ENCODE measurements at places on chromosomes 12 and 14.

- DNase-seq: no peak
These were observed 21.3 kb upstream of the SRRM4 start for GRCh38 chr12:118959985-118960560.

DNA sequence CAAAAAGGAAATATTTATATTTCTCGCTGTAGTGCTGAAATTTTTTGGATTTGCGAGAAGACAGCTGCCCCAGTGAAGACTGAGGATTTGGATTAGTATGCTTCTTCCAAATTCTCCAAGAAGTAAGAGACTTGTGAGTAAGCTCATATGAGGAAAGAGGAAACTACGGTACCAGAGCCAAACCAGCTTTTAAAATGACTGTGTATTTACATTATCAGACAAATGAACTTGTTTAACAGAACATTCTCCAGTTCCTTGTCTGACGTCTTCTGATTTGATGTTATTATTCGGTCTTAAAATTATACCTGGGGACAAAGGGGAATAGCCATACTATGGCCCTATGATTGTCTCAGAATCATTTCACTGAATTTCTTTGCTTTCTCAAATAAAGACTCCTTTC, 8.0 kb downstream of the CLEC12B start:
- no peak for DNase-seq

- DNase-seq: no peak
These were observed 70.6 kb upstream of the SLC24A4 start for GRCh38 chr14:92252323-92252722.

GRCh38 chr12:94147991-94148738, at the start of gene PLXNC1:
Gene PLXNC1, plus strand, starts transcription at chr12:94148577. Its CDS starts 395 bp downstream, at chr12:94148972.
- DNase-seq: peak; percentile 38

- no peak for DNase-seq
These were observed 41.2 kb upstream of the MED13L start for GRCh38 chr12:116318576-116319232.

GRCh38 chr14:49851813-49852212, 775 bp downstream of the NEMF start:
- DNase-seq: no peak

- no peak for DNase-seq
These were observed 694.3 kb upstream of the TBX3 start for GRCh38 chr12:115378291-115378690.

GRCh38 chr12:75444429-75445136, 36.0 kb upstream of the GLIPR1 start:
- DNase-seq: no peak

DNA sequence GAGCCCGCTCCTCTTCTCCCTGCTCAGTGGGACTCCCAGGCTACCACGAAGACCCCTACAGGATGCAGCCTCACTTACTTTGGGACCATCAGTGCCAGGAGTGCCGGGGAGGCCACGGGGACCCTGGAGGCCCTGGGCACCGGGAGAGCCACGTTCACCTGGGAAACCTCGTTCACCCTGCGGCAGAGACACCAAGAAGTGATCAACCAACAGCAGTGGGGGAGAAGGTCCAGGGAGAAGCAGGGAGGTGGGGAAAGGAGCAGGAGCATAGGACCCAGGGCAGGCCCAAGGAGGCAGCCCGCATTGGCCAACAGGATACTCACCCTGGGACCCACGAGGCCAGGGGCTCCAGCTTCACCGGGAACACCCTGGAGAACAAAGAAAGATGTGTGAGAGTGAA, 19.4 kb downstream of the TMEM106C start:
- DNase-seq: no peak

DNA sequence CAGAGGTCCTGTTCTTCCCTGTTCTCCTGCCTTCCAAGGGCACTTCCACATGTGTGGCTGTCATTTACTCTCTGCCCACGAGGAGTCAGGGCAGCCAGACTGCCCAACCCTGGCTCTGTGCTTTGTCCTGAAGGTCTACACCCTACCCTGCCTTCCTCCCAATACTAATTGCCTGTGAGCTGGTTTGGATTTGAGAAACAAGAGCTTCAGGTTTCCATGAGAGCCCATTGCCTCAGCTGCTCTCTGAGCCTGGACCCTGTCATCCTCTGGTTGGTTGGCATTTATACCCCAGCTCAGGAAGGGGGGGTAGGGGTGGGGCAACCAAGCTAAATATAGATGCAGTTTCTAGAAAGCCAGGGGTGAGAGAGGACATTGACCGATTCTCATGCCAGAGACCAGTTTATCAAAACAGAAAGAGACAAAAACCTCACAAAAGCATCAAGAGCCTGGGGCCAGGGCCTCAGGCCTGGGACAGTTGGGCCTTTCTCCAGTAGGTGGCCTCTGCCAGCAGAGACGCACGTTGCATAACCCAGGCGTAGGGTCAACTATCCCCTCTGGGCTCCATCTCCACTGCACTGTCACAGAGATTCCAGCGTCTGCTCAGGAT, 34.5 kb downstream of the VDR start:
- DNase-seq: no peak

GRCh38 chr12:108055141-108055540, 73.9 kb upstream of the WSCD2 start:
- no peak for DNase-seq

GRCh38 chr12:21370845-21371449, 1.8 kb upstream of the IAPP start:
- no peak for DNase-seq

DNA sequence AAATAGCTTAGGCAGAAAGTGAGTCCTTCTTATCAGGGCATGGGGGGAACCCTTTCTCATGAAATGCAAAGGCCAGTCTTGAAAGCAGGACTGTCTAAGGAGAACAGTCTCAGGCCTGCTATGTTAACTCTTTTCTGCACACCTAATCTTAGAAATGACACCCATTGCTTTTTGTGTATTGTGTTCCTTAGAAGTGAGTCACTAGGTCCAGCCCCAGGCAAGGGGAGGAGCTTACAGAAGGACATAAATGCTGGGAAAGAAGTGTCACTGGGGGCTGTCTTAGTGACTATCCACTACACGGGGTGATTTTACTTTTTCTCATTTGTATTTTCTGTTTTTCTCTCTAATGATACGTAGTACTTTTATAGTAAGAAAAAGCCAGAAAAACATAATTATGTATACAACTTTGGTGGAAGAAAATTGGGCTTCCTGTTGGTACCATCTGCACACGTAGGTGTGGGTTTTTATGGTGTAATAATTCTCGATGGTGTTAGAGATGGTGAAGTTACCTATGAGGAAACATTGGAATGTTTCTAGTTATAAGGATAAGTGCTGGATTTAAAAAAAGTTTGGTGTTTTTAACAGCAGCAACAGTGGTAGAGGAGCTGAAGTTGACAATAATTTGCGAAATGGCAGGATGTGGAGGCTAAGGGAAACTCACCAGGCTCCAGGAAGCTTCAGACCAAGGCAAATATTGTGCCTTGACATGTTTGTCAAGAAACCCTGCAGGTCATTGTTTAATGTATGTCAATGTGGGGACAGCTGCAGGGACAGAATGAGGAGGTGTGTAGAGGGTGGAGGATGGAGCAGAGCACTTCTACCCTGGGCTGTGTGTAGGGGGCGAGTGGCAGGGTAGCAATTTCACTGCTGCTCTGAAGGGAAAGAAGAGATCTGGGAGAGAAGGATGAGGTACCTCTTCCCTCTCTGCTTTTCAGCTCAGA, 214.9 kb downstream of the KTN1 start:
- DNase-seq: no peak

- DNase-seq: no peak
These were observed 527.7 kb downstream of the FUT8 start for GRCh38 chr14:65940056-65940735.

DNA sequence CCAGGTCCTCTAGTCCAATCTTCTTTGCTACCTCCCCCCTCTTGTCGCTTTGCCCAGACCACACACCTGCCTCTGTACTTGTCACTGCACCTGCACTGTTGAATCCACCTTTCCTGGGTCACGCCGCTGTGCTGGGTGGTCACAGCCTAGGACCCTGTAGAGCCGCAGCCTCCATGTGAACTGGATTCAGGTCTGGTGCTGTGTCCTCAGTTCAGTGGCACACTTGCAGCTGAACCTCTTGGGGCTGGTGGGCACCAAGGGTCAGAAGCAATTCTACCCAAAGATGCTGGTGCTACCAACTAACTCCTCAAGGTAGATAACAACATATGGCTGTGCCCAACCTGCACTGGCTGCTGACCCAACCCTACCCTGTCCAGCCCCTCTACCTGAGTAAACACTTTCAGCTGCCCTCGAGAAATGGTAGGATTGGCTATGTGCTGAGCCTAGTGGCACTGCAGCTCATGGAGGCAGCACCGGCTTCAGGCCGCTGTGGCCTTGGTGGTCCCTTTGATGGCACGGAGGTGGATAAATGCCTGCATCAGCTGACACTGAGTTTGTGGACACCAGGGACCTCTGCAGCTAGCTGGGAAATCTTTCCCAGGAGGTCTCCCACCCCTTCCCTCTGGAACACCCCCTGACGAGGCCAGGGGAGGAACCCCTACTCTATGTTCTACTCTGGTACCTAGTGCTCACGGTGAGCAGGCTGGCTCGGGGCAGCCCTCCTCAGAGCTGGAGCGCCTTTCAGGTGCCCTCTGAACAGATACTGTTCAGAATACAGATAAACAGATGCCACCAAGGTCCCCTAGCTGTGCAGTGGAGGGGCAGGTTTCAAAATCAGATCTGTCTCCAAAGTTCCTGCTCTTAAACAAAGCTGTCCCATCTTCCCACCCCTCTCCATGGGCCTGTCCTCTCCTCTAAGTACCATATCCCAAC, 14.3 kb downstream of the AGAP2 start:
- no peak for DNase-seq

GRCh38 chr14:70254476-70254961, 65.8 kb upstream of the SLC8A3 start:
- no peak for DNase-seq

- DNase-seq: no peak
These were observed 345.3 kb downstream of the RPL10L start for GRCh38 chr14:46306267-46306666.

DNA sequence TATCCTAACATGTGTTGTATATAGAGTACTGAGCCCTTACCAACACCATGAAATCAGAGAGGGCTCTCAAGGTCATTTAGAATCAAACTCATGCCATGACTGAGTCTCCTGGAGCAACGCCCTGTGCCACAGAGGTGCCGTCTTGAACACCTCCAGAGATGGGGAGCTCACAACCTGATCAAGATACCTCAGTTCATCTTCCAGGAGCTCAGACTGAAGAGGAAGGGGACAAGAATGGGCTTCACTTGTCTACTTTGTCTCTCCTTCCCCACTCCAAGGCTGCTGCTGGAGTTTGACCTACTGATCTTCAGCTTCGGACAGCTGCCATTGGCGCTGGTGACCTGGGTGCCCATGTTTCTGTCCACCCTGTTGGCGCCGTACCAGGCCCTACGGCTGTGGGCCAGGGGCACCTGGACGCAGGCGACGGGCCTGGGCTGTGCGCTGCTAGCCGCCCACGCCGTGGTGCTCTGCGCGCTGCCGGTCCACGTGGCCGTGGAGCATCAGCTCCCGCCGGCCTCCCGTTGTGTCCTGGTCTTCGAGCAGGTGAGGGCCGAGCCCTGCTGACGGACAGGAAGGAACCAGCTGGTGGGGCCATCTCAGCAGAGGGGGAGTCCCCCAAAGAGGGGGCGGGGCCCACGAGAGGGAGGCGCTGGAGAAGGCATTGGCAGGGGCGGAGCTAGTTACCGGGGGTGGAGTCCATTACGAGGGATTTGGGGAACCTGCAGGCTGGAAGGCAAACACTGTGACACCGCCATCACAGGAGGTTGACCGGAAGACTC, 12.0 kb downstream of the SOAT2 start:
- no peak for DNase-seq

- DNase-seq: no peak
These were observed 316.8 kb downstream of the PAWR start for GRCh38 chr12:79373896-79374499.

GRCh38 chr12:108815875-108816594, 41.3 kb downstream of the SSH1 start:
- no peak for DNase-seq

All from activated CD4-positive, alpha-beta T cell treated with anti-CD3 and anti-CD28 coated beads, Interleukin-2, amount 50 U/mL, for 24 hours (primary cell).